ENCODE measurements at places on chromosomes 7 and 10. TPM values are rescaled to one million over a fixed set of nuclear protein-coding genes. Genes with fewer than 3 reads are reported as not detected.
A peak's percentile ranks its signal among the peaks of the same experiment; 100 is the strongest.

DNA sequence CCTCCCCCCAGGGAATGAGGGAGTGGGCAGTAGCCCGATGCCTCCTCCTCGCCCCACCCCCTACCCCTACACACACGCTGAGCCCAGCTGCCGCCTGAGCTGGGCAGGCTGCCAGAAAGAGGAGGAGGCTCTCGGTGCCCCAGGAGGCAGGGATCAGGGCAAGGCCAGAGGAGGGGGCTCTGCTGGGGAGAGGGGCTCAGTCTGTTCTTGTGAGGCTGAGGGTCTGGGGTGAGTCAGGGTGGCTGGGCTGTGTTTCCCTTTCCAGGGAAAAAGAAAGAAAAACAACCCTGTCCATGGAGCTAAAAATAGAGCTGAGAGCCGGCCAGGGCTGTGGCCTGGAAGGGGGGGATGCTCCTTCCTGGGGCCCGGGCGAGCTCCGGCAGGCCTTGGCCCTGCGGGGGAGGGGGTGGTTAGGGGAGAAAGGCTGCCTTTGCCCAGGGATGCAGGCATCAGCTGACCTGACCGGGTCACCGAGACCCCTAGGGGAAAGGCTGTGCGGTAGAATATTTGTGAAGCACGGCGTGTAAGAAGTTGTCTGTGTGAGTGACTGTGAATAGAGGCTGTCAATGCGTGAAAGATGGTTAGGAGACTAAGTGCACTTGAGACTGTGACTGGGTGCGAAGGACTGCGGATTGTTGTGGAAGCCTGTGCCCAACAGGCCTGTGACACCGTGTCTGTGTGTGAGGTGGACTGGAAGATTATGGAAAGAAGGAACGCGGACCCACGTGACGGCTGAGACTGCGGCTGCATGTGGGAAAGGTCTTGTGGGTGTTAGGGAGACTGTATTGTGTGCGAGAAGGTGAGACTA, 1.2 kb upstream of the LZTS2 start:
- peak; percentile 94 for DNase-seq

The PDE6C gene
- not detected for total RNA-seq

The DGKI gene
- 7.6 TPM for total RNA-seq

DNA sequence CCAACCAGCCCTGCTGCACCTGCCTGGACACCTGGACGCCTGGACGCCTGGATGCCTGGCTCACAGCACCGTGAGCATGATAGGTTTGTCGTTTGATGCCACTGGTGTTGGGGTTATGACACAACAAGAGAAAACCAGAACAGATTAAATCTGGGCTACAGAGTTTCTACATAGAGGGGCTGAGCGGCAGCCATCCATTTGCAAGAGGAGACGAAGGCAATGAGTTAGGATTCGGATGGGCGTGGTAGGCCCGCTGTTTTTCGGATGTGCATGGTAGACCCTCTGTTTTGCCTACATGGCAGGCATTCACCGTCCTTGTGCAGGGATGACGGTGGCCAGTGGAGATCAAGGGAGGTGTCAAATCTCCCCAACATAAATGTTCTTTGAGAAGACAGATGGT, 121.5 kb upstream of the RNF32 start:
- no peak for DNase-seq

GRCh38 chr10:95290461-95291364, at the start of gene PDLIM1:
PDLIM1 (minus strand) TSS chr10:95291003; CDS start chr10:95290915, 88 bp downstream.
- DNase-seq: peak; percentile 84
